ENCODE measurements at places on chromosomes 7 and 10.
A peak's percentile ranks its signal among the peaks of the same experiment; 100 is the strongest.

GRCh38 chr10:43395571-43396060 is 13.4 kb downstream of the HNRNPF start:
- DNase-seq, result no peak

GRCh38 chr7:138665249-138665648 is 35.9 kb downstream of the SVOPL start:
- DNase-seq, result no peak

DNA sequence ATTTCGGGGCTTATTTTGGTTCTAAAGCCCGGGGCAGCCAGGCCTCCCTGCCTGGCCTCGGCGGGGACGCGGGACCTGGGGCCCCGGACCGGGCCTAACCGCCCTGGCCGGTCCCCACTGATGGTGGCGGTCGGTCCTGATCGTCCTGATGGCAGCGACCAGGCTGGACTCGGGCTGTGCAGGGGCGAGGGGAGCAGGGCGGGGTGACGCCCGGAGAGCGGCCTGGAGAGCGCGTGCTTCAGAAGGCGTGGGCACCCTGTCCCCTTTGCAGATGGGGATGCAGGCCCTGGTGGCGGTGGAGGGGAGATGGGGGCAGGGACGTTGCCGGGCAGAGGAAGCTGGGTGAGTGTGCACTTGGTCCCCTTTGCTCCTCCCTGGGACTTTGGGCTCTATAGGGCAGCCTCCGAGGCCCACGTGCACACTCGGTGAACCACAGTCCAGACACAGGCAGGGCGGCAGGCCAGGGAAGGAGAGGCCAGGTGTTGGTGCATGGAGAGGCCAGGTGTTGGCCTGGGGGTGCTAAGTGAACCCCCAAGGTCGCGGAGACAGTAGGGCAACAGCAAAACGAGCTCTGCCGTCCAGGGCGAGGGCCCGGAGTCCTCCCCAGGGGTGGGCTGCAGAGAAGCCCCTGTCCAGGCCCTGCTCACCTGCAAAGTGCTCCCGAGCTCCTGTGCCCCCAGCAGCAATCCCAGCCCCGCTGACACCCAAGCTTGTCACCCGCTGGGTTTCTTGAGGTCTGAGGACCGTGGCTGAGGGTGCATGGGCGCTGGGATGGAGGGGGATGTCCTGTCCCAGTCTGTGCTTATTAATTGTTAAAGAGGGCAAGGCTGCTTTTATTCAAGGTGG is 42.4 kb upstream of the FAM20C start:
- DNase-seq, result no peak

GRCh38 chr7:70925411-70926115 is 206.4 kb upstream of the GALNT17 start:
- no peak for DNase-seq

- no peak for DNase-seq
Measured at GRCh38 chr7:104963378-104963990, 50.5 kb upstream of the KMT2E start.

- DNase-seq, result no peak
Measured at GRCh38 chr10:133442967-133443924, 10.5 kb upstream of the SCART1 start.

DNA sequence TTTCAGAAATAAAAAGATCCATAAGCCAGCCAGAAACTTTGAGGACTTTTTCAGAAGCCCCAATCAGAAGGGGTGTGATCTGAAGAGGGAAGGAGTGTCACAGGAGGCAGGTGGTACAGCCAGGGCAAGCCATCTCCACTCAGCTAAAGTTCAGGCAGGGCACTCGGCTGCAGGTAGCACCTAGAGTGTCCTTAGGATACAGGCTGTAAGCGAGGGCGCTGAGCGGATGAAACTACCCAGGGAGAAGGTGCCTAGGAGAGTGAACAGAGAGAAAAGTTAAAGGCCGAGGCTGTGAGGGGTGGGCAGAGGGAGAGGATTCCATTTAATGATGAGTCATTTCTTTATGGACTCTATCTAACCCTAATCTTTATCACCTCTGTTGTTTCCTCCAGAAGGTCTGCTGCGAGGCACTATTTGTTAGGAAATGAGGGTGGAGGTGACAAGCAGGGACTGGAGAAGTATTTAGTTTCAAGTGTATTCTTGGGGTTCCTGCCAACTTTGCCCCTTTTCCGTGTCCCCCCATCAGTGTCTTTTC is 29.8 kb upstream of the ZCCHC24 start:
- no peak for DNase-seq

DNA sequence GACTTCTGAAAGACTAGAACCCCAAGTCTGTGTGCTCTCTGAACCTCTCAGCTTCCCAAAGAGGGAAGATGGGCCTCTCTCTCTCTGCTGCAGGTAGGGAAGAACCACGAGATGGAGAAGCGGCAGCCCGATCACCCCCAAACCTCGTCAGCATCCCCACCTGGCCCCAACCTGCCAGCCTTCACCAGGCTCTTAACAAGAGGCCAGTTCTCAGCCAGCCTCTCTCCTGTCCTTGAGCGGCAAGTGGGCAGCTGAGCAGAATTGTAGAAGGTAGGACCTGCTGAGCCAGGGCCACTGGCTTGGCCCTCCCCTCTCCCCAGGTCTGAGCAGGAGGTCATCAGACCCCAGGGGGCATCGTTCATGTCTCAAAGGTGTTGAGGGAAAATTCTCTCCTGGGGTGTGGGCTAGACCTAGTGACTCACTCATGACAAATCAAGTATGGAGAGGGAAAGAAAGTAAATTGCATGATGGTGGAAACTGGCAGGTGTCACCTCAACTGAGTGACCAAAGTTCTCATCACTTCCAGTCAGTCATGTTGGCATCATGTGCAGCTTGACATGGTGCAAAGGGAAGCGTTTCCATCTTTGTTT is 92.0 kb upstream of the GPR26 start:
- DNase-seq, result no peak

DNA sequence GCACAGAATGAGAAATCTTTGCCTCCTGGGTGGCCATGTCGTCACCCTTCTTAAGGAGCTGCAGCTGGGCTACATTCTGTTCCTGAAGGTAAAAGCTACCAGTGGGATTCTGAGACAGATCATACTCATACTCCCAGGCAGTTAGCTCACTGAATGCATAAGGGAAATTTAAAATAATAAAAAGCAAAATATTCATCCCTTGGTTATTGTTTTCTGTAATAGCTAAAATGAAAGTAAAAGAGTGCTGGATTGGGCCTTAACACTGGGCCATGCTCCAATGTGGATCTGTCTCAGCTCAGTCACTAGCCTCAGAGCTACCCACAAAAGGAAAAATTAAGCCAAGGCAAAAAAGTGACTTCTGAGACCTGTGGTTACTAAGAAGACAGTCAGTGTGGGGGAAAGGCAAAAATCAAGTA is 8.9 kb upstream of the DYNC2I1 start:
- no peak for DNase-seq

- DNase-seq, result no peak
Measured at GRCh38 chr7:22292531-22292930, 64.4 kb downstream of the RAPGEF5 start.

GRCh38 chr7:14807507-14807906 is 95.0 kb downstream of the DGKB start:
- no peak for DNase-seq

DNA sequence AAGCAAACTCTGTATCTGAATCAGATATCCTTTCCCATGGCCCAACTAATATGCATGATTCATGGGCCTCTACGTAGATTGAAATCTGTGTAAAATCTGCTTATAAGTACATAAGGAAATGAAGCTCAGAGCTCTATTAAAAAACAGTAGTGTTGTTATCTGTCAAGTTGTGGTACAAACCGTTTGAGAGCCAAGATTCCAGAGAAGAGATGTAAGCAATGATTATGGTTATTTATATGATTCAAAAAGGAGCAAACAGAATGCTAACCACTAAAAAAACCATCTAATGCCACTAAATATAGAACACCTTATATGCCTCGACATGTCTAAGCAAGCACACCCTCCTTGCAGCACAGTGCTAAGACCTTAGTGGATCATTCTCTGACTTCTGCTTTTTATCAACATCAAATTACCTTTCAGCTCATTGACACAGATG is 26.6 kb downstream of the RPP38 start:
- DNase-seq, result no peak

DNA sequence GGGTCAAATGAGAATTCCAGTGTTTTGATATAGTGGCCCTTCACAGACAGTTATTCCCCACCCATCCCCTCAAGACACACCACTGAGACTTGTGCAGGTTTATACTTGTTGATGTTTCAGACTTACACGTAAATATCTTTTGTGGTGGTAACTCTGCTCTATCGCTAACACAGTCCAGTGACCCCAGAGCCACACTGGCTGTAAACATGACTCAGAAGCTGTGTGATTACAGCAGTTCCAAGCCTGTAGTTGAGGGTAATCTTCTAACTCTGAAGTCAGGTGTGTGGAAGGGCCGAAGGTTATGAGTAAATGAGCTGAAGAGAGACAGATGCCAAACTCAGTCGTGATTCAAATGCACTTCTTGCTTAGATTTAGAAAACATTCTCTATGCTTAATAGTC is 19.4 kb downstream of the NOBOX start:
- DNase-seq, result no peak

GRCh38 chr10:6108631-6109443 is 20.0 kb downstream of the RBM17 start:
- DNase-seq, result no peak

GRCh38 chr10:81943583-81943982 is 68.6 kb downstream of the NRG3 start:
- no peak for DNase-seq

GRCh38 chr10:103854686-103855391 is 537 bp downstream of the SH3PXD2A start:
- DNase-seq, result peak; percentile 48

DNA sequence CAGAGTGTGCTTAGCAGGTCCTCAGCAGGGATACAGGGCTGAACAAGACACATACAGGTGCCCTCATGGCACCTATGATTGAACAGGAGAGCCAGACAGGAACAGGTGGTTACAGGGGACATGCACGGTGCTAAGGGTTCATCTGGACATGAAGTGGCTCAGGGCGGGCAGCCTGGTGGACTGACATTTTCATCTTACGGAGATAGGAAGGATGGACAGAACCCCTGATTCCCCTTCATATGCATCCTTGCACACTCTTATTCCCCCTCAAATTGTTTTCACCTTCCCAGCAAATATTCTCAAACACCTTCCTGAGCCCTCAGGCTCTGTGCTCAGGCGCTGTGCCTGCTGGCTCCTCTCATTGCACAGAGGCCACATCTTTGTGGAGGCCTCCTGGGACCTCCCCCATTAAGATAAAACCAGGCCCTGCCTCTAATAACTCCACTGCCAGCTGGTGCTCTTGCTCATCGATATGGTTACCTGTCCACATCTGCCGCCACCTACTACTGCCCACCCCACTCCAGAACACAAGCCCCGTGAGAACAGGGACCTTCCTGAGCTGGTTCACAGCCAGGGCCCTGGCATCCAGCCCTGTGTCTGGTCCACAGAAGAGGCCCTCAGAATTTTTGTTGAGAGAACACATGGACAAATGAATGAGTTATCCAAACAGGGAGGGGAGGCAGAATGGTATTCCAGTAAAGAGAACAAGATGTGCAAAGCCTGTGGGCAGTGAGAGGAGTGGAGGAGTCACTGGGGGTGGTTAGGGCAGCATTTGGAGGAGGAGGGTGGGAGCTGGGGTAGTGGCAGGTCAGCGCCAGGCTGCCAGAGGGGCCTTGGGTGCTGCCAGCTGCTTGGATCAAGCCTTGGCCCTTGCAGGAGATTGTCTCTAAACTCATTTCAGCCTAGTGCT is 68.9 kb upstream of the AQP1 start:
- no peak for DNase-seq

- no peak for DNase-seq
Measured at GRCh38 chr7:10860516-10860915, 113.2 kb upstream of the PHF14 start.

DNA sequence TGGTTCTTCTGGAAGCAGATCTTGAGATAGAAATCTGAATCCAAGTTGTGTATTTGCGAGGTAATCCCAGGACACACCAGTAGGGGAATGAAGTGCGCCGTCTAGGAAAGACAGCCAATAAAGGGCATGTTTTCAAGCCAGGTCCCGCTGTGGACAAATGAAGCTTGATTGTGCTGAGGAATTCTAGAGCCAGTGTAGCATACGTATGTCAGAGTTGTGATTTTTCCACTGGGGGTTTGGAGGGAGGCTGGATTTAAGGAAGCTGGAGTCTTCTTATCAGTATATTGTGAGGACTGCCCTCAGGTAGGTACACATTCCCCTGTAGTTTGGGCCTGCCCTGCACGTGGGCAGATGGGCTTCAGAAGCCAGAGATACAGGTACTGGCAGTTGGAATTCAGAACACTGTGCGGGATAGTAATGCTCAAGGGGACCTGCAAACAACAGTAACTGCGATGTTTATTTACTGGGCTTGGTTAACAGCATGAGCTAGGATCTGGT is 50.9 kb downstream of the GALNT11 start:
- peak; percentile 15 for DNase-seq

GRCh38 chr7:22051886-22052673 is 106.4 kb upstream of the CDCA7L start:
- DNase-seq, result no peak

- no peak for DNase-seq
Measured at GRCh38 chr7:70711452-70711851, 420.5 kb upstream of the GALNT17 start.

DNA sequence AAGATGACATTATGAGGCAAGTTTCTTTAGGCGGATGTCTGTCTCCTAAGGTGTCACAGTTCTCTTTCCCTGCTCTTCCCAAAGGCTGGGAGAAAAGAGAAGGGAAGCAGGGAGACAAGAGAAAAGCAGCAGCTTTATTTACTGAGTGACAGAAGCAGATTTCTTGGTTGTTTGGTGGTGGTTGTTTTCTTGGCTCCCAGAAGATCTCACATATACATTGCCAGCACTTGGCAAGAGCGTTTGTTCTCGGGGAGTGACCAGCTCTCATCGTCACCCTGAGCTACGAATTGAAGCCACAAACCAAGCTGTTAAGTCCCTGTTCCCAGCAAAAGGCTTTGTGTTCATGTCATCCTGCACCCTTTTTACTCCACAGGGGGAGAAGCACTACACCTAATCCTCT is 11.4 kb downstream of the CDHR3 start:
- DNase-seq, result no peak

DNA sequence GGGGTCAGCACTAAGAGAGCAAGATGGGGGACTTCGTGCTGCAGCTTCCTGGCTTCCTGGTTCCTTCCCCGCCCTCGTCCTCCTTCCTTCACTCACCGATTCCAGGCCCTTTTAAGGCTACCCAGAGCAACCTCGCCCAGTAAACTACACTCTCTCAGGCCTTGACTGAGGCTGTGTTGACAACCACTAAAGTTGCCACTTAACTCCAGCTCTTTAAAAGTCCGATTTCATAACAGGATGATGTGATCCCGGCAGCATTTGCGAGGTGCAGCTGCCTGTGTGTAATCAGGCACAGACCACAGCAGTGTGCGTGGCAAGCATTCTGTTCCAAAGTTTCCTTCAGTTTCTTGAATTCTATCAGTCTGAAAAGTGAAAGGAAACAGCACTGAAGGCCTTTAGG is 110.6 kb downstream of the RAB11FIP2 start:
- no peak for DNase-seq

GRCh38 chr7:135950429-135950828 is 26.7 kb downstream of the MTPN start:
- DNase-seq, result no peak

- DNase-seq, result no peak
Measured at GRCh38 chr10:91146146-91146545, 74.3 kb upstream of the PCGF5 start.

DNA sequence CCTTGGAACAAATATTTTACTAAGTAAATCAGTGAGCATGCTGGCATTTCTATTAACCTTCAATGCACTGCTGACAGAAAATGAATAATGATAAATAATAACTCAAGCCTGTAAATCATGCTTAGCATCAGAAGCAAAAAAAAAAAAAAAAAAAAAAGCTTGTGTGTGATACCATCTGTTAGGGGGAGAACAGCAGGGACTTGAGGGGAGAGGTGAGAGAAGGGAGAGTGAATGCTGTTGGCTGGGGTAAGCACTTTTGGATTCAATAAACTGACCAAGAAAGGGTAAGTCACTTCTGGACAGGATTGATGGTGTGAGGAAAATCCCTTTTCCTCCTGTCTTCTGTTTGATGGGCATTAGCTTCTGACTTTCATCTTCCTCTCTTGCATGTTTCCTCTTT is 996.4 kb downstream of the KCNMA1 start:
- DNase-seq, result no peak
